ENCODE measurements at places on chromosomes 2 and 18.
A peak's percentile ranks its signal among the peaks of the same experiment; 100 is the strongest.

DNA sequence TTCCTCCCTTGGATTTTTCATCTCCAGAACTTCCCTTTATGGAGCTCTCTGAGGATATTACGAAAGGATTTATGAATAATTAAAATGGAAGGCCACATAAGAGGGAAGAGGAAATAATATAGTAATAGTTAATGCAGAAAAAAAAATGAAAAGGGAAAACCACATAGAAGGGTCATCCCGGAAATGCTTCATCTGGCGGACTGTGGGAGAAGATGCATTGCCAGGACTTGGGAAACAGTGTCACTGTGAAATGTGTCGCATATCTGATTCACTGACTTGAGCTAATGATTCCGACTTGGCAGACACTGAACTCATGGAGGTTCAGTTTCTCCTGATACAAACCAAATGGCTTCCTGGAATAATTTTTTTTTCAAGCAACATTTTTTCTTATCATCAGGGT lies 129.9 kb upstream of the RMP24 start:
- no peak for DNase-seq

- DNase-seq: no peak
Measured at GRCh38 chr2:240498171-240498957, 59.4 kb downstream of the ANKMY1 start.

DNA sequence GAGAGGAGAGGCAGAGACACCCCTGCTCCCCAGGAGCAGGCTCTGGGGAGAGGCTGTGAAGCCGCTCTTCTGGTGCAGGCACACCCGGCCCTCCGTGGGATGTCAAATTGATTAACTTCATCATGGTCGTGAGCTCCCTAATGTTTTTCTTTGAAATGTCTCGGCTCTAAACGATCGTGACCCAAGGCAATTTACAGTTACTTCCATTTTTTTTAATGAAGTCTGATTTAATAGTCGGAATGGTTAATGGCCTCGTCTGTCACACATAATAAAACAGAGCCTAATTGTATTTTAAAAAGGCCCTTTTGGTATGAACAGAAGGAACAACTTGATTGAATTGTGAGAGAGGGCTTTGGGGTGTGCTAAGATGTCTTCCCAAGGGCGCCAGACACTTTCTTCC lies 130.2 kb downstream of the SMAD2 start:
- DNase-seq: no peak

DNA sequence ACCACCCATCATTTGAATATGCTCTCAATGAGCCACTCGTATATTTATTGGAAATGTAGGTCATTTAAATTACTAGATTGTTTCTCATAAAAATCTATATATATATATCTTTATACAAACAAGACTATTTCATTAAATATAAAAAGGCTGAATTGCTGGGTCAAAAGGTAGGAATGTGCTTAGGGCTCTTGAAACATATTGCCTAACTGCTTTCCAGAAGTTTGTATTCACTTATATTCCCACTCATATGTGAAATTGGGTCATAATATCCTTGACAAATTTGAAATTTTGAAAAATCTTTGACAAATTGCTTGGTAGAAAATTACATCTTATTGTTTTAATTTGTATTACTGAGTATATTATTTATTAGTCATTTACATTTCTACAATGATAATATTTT lies 999.8 kb upstream of the CDH2 start:
- DNase-seq: no peak

- no peak for DNase-seq
Measured at GRCh38 chr2:212142631-212143030, 396.0 kb downstream of the ERBB4 start.

DNA sequence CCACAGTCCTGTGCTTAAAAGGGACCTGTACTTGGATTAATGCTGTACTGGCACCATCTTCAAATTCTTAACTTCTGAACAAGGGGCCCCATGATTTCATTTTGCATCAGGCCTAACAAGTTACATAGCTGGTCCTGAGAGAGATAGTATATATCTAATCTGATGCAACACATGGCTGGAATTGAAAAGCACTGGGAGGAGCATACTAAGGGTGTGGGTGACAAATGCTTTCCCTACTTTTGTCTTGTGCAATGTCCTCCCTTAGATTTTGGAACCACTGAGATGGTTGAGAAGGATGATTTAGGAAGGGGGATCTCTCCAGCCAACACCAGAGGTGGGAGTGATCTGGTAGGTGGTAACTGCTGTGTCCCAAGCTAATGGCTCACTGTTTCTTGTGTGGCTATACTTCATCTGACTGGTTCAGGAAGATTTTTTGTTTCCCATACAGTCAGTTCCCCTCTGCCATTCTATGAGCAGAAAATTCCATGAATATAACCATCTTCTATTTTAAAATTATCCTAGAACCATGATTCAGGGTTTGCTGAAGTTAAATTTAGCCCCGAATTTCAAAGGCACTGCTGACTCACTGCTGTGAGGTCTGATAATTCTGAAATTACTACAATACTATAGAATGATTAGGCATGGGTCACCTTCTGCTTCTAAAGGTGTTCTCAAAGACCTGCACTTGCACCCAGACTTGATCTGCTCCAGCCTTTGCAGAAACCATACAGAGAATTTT lies 108.3 kb upstream of the NCKAP5 start:
- DNase-seq: no peak

DNA sequence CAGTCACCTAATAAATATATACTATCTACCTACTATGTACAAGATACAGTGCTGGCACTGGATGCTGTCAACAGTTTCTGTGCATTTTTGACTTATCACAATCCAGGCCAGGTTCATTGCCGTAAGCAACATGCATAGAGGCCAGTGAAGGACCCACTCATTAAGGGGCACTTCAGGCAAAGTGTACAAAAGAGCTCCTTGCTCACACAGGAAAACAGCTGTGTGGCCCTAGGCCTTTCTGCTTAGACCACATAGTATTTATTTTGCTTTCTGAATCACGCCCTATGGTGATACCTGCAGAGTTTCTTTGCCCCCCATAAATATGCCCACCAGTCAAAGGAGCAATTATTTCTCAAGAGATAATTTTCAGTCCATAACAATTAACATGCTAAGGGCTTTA lies 39.6 kb upstream of the STAT4 start:
- no peak for DNase-seq

DNA sequence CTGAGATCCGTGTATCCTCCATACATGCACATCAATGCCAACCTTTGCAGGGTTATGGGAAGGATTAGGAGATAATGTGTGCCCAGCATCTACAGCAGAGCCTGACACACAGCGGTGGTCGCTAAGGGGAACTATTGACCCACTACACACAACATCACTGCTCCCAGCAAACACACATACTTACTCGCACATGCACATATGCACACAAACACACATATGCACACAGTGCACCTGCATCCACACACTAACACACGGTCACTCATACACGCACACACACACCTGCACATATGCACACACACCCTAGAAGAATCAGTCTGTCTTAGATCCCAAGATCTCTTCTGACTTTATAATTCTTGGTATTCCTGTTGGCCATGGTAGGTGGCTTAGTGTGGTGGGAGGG lies 118.3 kb downstream of the GYPC start:
- DNase-seq: no peak

DNA sequence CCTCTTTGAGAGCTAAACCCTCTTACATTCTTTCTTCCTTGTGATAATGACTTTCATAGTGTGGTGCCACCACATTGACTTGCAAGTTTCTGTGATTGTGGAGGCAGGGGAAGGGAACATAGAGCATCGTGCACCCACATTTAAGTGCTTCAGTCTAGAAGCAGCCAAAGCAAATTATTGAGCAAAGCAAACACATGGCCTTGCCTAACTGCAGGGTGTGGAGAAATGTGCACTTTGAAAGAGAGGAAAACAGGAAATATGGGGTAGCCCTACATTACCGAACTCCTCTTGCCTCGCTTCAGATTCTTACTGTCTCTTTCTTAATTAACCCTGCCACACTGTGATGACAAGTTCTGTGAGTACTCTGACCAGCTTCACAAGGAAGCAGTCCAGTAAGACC lies 814.6 kb downstream of the SLC4A3 start:
- DNase-seq: no peak

DNA sequence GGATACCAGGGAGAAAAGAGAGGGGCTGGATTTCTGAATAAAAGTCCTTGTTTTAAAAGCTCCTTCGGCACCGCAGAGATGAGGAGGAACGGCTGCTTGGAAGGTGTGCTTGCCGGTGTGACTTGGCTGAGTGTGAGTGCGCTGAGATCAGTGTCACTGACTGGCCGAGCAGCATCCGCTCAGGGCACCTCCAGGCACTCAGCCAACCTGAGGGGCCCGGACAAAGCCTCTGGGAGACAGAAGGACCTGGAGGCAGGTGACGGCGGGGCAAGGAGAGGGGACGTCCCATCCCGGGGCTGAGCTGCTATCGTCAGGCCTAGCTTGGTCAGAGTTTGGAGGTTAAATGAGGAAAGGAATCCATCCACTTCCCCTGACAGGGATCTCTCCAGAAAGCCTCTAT lies 16.8 kb upstream of the ALLC start:
- no peak for DNase-seq

GRCh38 chr2:237726401-237726830 lies 72.2 kb upstream of the RBM44 start:
- no peak for DNase-seq

DNA sequence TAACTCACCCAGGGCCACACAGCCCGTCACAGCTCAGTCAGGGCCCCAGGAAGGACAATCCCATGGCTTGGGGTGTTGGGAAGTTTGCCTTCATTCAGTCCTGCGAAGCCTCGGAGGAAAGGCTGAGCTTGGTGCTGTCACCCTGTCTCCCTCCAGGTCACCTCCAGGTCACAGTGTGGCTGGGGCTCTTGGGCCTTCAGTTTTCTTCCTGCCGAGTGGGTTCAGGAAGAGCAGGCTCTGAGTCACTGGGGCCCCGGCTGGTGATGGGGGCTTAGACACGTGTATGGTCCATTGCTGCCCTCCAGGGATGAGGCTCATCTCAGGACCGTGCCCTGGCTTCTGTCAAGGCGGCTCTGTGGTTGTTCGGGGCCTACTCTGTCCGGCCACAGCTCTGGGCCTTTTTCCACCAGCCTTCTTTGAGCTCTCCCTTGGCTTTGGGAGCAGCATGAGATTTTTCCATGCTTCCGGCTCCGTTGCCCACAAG lies 118.6 kb downstream of the INHBB start:
- DNase-seq: no peak

DNA sequence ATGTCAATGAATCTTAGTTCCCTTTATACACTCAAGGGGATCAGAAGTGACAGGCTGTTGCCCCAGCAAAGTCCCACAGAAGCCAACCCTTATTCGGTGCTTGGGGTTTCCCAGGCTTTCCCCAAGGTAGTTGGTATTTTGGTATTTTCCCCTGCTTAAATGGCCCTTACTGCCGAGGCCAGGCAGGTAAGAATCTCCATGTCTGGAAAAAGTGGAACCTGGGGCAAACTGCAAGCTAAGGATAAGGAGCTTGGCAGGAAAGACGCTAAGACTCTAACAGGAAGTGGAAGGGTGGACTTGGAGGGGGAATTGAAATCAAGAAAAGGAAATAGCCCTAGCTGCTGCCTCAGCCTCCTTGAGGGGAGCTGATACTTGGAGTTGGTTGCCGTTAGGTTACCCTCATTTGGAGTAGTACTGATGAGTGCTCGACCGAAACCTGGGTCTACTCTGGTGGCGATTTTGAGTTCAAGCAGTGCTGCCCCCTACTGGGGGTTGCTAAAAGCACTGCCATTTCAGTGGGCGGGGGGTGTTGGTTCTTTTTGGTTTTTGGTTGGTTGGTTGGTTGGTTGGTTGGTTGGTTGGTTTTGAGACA lies 3.3 kb upstream of the GPBAR1 start:
- peak; percentile 39 for DNase-seq

DNA sequence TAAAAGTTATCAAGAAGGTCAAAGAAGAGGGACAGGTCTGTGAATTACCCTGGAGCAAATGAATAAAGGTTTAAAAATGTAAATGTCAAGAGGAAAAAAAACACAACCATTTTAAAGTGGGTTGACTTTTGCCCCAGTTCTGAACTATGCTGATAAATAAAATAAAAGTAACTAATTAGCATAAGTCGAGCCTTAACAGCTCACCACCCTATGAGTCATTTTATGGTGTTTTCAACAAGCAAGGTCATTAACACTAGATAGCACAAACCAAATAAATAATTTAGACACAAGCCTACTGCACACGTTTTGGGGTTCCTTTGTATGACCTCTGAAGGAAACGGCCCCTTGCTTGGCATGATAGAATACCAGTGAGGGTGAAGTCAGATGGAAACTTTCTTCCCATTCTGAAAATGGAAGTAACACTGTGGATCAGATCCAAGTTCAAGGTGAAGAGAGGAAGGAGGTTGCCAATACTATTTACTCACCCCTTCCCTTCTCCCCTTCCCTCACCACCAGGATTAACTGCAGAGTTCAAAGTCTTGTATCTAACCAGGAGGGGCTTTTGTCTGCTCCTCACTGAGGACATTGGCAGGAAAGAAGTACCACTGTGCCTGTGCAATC lies 380.0 kb upstream of the ACVR2A start:
- peak; percentile 22 for DNase-seq

DNA sequence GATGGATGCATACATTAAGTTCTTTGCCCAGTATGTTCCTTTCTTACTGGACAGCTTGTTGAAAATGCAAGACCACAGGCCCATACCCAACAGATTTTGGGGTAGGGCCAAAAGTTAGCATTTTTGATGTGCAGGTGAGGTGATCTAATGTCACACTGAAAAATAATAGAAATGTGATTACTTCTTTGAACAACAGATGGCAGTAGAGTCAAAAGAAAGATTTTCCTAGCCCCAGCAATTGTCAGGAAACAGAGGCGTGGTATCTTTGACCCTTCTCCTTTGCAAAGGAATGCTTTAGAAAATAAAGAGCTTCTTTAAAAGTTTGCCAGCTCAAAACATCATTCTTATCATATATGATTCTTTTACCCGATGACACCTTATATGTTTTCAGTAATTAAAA lies 343.6 kb upstream of the SYT4 start:
- no peak for DNase-seq

DNA sequence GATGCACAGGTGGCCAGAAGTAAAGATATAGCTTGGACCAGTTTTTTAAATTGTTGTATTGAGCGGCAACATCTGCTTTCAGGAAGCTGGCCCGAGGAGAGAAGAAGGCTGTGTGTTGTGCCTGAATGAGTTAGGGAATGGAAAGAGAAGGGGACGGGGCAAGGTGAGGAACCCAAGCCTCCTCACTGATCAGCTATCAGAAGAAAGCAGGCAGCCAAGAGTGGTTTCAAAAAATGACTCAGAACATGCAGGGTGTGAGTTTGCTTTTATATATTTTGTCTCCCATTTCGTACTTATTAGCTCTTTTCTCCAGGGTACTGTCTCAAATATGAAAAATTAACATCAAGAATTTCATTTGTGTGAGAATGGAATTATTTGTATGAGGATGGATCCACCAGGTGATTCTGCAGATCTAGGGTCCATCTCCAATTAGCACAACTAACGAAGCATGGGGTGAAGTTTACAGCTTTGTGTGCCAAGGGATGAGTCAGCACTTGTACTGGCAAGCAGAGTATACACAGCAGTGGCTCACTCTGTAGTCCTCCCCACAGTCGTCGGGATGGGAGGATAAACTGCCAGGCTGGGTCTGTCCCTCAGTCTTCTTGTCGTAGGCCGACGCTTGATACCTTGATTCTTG lies 175.7 kb downstream of the PIEZO2 start:
- DNase-seq: peak; percentile 2

- DNase-seq: no peak
Measured at GRCh38 chr2:69114534-69114933, 101.6 kb downstream of the ANTXR1 start.

Data from foreskin keratinocyte (primary cell).